HS-5 (cell line): ENCODE measurements at places on chromosomes 5 and 9.

DNA sequence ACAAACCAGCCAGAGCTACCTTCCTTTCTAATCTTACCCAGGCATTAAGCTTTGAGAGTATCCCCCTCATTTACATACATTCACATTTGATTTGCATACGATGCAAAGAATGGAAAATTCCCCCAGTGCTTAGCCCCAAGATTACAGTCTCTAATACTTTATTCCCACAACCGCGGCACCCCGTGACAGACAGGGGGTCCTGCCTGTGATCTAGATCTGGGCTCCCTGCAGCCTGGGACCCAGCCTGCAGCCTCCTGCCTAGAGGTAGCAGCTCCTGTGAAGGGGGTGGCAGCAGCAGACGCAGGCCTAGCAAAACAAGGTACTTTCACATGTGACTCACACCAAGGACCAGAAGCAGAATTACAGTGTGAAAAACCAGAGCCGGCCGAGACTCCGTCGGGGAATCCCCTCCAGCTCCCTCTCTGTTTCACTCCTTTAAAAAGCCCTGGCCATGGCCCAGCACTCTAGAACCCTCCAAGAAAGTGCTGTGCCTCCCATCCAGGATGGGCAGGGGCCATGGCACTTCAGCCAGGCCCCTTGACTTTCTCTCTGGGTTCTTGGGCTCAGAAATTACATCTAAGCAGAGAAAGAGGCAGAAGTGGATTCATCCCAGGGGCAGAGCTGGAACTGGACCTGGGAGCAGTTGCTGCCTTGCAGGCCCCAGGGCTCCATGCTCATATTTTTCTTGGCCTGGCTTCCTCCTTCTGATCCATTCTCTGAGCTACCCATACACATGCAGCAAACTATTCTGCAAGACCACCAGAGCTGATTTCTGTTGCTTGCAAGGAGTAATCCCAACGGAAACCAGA, 14.0 kb upstream of the TCF7 start:
- DNase-seq, result no peak

DNA sequence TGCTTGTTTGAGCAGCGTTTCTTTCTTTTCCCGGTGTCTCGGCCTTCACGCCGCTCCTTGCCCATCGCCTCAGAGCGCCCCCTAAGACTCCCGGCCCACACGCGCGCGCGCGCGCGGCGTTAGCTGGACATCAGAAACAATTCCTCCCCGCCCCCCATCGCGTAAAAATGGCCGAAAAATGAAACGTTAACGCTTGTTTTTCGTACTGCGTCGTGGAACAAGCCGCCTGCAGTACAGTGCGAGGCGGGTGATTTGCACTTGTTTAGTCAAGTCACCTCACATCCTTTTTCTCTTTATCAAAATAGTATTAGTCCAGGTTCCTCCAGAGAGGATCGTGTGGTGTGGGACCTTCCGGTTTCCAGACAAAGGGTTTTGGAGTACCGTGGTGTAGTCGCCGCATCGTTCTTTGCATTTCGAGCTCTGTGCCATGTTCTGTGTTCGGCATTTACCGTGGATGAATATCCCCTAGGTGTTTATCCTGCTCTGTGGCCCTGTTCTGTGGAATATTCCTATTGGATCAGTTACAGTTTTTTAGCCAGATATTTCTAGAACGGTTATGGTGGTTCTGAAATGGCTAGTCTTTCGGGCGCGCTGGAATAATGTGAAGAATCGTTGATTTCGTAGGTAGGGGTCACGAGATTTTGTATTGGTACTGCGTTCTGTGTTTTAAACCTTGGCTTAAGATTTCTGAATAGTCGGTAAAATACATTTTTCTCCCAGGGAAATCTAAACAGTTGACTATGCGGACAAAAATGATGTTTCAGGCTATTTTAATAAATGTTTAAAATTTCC, 1.0 kb downstream of the MATR3 start:
- peak; percentile 70 for DNase-seq

GRCh38 chr5:130532786-130533185, 628.5 kb downstream of the CHSY3 start:
- no peak for DNase-seq

- DNase-seq, result no peak
These were observed 36.1 kb downstream of the IRX4 start for GRCh38 chr5:1846583-1846982.

- DNase-seq, result no peak
These were observed 130.6 kb downstream of the MYO10 start for GRCh38 chr5:16805486-16805885.

GRCh38 chr5:122844136-122844909, 1.1 kb upstream of the SNX24 start:
- DNase-seq, result no peak

DNA sequence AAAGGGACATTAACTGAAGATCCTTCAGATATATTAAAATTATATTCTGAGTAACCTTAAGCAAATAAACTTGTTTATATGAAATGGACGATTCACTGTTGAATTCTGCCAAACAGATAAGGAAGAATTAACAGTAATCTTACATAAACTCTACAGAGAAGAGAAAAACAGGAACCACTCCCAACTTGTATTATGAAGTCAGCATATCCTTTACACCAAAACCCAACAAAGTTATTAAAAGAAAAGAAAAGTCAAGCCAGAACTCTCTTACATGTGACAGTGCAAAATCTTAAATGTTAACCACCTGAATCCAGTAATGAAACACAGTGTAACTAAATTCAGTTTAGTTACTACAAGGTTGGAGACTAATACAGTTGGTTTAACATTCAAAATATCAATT, 185.8 kb downstream of the DEPDC1B start:
- DNase-seq, result no peak

DNA sequence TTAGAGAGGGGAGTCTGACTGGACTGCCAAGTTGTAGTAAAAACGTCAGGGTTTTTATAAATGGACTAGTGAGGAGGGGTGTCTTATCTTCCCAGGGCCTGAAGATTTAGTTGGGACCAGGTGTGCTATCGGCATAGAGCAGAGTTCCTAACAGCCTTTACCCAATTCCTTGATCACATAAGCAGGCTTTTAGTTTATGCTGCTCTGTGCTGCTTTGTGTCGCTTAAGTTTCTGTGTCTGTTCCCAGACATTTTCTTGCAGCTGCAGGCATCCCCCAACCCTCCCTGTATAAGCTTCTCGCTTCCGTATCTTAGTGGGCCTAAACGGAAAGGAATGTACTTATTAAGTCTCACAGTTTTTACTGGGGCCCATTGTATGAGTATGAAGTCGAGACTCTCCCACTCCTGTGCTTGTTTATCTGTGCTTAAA, 2.6 kb upstream of the SMC5 start:
- DNase-seq, result no peak

- DNase-seq, result no peak
These were observed 1159.4 kb upstream of the SEMA6A start for GRCh38 chr5:117734056-117734455.

DNA sequence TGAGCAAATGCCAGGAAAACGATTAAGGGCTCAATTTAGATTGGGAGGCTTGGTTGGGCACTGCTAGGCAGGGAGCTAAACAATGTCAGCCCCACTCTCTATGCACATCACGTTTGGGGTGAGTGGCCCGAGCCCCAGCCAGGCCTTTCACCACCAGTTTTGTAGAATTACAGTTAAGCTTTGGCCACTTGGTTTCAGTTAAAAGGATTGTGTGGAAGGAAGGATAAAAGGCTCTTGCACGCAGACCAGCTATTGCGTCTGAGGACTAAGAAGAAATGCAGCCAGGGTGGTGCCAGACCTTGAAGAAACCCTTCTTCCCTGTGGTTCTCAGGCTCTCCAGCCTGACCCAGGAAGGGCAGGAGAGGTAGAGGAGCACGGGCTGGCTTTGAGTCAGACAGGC, 125.3 kb upstream of the SLC44A1 start:
- DNase-seq, result no peak

DNA sequence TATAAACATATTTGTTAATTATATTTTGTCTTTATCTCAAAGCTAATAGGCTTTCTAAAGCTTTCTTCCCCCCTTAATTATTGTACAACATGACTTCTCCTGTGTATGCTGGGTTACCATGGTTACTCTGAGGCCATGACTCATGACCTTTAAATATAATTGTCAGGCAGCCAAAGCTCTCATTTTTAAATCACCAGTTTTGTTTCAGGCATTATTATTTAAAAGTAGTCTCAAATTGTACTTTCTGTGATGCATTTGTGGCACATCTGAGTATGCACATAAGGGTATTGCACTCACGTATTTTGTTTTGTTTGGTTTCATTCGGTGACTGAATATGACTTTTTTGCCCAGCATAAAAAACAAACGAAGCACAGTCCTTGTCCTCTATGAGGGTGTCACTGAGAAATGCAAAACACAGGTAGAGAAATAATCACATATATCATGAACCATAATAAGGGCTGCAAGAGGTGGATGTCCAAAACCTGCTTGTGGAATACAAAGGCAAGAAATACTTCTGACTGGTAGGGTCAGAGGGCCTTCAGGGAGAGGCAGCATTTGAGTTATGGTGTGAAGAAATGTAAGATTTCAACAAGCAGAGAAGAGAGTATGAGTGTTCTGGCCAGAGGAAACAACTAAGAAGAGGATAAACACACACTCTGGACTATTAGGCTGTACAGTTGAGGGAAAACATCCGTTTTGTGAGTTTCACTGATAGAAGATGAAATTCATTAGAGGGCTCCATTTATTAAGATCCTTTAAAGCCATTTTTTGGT, 2.1 kb downstream of the CCDC192 start:
- DNase-seq, result peak; percentile 61

DNA sequence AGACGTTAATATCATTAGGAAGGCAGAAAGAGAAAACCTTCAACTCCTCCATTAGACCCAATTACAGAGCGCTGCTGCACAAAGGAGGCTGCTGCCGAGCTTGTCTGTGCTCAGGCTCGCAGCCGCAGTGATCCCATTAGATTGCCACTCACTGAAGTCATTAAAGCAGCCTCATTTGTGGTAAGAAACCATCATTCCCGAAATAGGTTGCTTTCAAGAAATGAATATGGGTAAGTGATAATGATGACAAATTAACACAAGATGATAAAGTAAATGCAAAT, 137.2 kb downstream of the CAVIN4 start:
- no peak for DNase-seq
